ENCODE measurements at places on chromosomes 5 and 9.

GRCh38 chr5:144028058-144028457, 142.4 kb downstream of the YIPF5 start:
- peak; percentile 47 for DNase-seq

GRCh38 chr5:21049901-21050300, 1061.9 kb upstream of the CDH18 start:
- no peak for DNase-seq

DNA sequence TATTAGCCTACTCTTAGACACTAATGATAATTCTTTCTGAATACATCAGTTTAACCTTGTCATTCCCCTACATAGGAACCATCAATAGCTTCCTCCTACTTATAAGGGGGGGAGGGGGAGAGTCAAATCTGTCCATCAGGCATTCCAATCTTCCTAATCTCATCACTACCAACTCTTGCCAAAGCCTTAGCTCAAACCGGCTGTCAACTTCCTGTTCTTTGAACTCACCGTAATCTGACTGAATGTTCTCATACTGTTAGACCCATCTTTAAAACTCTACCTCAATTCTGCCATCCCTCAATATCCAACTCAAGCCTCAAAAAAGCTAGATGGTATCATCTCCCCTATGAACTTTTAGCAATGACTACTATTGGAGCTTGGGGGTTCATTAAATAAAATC, 41.9 kb upstream of the RNF38 start:
- no peak for DNase-seq

DNA sequence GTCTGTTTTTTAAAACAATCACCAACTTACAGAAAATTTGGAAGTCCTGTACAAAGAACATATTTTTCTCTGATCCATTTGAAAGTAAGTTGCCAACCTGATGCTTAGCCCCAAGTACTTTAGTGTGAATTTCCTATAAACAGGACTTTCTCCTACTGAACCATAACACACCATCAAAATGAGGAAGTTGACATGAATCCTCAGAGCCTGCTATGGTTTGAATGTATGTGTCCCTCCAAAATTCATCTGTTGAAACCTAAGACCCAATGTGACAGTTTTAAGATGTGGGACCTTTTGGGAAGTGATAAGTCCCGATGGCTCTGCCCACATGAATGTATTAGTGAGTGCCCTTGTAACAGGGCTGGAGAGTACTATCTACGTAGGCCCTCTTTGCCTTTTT, 6.4 kb upstream of the ACOT12 start:
- no peak for DNase-seq

GRCh38 chr9:127139071-127139731, 16.8 kb upstream of the ANGPTL2 start:
- DNase-seq = no peak

- no peak for DNase-seq
These were observed 8.5 kb downstream of the KDM3B start for GRCh38 chr5:138360941-138361452.

- DNase-seq = no peak
These were observed 268.1 kb downstream of the FSTL4 start for GRCh38 chr5:133344266-133344665.

DNA sequence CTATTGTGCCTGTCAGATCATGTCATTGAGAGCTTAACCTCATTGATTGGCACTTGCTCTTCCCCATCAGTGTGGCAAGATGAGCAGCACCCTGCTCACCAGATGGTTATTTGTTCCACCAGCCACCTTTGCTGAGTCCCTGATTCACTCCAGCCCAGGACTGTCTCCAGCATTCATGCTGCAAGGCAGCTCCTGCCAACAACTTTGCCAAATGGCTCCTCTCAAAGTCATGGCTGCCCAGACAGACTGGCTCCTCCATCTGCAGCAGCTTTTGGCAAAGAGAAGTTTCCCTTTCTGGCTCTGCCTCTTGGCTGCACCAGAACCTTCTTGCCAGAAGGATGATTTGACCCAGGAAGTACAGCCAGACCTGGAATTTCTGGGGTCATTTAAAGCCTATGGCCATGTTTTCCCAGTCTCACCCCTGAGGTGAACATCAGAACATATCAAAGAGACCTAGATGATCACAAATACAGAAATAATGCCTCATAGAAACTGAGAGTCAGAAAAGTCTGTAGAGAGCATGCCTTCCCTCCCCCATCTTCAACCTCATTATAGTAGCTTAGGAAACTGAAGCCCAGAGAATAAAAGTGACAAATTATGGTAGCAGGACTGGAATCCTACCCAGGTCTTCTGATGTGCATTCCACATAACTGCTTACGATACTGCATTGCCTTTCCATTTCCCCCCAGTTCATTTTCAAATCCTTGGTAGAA, 10.4 kb downstream of the PPP2R2B start:
- no peak for DNase-seq

- no peak for DNase-seq
These were observed 90.0 kb upstream of the SV2C start for GRCh38 chr5:75993183-75993582.

GRCh38 chr9:124813041-124813440, 36.1 kb downstream of the OLFML2A start:
- DNase-seq = no peak

GRCh38 chr5:148913493-148913892, 87.1 kb downstream of the ADRB2 start:
- DNase-seq = no peak

Measured in endothelial cell of umbilical vein (primary cell).